ENCODE measurements at places on chromosomes 5 and 9.

DNA sequence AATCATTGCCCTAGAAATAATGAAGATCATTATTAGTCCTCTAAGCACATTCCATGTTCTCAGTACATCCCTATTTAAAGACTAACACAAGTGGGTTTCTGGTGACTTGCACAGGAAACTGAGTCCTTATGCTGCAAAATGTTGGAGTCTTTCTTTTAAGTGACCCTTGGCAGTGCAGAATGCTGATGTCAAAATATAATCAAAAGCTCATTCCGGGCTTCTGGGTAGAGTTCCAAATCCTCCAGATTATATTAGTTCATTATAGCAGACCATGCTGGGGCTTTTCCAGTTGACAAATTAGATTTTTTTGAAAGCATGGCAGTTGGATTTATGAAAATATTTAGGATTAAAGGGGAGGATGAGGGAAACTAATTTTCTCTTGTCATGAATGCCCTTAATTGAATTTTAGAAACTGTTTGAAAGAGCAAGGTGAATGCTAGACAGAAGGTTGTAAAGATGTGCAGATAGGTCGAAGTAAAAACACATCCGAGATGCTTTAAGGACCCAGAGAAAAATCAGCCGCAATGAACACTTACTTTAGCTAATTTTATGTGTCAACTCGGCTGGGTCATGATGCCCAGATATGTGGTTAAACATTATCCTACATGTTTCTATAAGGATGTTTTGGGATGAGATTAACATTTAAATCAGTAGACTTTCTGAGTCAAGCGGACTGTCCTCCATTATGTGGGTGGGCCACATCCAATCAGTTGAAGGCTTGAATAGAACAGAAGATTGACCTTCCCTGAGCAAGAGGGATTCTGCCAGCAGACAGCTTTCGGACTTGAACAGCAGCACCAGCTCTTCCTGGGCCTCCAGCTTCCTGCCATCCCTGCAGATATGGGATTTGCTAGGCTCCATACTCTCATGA, 88.7 kb downstream of the DAP start:
- no peak for DNase-seq

- DNase-seq = no peak
Observed at GRCh38 chr5:97192580-97193354, 9.7 kb upstream of the RIOK2 start.

DNA sequence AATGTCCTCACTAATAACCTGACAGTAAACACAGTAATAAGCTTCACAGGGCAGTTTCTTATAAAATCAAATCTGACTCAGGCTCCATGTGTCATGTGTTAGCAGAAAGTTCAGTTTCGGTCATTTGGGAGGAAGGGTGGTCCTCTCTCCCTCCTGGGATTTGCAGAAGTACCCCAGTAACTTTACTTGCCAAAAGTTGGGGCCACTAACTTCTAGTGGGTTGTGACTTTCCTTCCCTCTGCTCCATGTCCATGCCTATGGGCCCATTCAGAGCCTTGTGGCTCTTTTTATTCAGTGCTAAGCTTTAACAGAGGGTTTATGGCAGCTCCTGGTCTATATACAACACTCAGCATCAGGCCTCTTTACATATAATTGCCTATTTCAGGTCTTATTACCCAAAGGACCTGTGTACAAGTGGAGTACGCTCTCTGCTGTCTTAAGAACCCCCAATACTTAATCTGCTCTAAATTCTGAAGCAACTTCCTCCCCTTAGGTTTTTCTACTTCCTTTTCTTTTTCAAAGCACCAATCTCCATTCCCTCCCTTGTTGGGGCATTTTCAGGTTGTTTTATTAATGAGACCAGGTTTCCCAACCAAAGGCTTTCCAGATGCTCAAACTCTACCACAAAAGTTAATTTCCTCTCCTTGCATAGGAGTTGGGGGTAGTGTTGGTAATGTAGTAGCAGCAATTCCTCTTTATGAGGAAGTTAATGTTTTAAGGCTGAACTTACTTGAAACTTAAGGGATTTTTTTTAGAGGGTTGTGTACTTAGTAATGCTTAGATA, 107.7 kb downstream of the CCDC192 start:
- DNase-seq = no peak

DNA sequence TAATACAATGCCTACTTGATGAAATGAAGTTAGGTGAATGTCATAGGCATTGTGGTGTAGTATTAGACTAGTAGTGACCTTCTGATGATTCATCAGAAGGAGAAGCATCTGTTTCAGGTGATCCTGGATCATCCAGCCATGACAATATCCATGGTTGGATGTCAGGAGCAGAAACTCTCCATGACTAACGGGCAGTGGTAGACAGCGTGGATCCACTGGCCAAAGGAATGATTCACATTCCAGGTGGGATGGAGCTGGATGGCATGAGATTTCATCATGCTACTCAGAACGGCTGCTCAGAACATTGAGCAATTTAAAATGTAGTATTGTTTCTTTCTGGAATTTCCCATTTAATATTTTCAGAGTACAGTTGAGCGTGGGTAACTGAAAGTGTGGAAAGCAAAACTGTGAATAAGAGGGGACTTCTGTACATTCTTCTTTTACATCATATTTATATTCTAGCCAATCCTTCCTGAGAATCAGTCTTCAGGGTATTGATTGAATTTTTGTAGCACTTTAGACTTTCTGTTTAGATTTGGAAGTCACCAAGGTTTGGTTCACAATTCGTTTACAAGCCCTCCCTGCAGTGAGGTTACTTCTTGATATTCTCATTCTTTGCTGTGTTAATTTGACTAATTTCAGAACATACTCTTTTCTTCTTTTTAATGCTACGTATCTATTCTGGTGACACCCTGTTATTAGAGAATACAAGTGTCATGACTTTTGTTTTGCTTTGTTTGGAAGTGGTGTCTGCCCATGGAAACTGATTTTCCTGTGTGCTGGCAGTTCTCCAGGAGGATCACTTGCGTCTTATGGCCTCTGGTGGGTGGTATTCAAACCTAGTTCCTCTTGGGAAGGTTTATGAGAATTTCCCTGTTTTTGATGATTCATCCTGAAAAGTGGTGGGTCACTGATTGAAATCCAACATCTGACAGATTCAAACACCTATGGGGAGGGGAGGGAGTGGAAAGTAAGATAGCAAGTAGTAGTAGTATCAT, 12.2 kb upstream of the CLINT1 start:
- no peak for DNase-seq

- no peak for DNase-seq
Observed at GRCh38 chr5:66939094-66939493, 257.5 kb downstream of the CD180 start.

- no peak for DNase-seq
Observed at GRCh38 chr5:107523029-107523680, 147.6 kb downstream of the EFNA5 start.

GRCh38 chr5:109161914-109162683, 247.7 kb downstream of the PJA2 start:
- no peak for DNase-seq

DNA sequence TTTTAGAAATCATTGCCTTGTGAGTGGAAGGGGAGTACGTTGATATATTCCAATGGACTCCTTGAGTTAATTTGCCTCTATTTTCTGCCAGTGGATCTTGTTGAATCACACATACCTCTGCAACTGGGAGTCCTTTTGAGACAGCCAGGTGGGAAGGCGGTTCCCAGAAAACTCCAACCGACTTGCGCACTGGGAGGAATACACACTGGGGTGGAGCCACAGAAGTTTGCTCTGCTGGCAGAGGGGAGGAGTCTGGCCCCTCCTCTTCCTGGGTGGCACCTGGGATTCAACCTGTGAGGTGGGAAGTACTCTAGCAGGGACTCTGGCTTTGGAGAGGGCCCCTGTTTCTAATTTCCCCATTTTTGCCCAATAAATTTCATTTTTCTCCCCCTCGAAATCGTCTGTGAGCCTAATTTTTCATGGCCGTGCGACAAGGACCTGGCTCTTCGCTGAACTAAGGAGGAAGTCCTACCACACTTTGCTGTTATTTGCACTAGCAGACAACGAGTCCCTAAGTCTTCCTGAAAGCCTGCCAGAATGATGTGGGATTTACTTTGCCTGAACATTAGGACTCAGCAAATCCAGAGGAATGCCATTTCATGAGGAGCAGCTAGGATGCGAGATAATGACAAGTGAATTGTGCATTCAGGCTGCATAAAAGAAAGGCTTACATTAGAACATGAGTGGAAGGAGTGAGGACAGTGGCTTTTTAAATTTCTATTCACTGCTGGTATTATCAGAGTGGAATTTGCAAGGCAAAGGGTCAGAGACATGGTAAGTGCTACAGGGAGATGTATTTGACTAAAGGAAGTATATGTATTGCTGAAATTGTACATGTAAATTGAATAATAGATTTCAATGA, 67.2 kb downstream of the PRLR start:
- no peak for DNase-seq

DNA sequence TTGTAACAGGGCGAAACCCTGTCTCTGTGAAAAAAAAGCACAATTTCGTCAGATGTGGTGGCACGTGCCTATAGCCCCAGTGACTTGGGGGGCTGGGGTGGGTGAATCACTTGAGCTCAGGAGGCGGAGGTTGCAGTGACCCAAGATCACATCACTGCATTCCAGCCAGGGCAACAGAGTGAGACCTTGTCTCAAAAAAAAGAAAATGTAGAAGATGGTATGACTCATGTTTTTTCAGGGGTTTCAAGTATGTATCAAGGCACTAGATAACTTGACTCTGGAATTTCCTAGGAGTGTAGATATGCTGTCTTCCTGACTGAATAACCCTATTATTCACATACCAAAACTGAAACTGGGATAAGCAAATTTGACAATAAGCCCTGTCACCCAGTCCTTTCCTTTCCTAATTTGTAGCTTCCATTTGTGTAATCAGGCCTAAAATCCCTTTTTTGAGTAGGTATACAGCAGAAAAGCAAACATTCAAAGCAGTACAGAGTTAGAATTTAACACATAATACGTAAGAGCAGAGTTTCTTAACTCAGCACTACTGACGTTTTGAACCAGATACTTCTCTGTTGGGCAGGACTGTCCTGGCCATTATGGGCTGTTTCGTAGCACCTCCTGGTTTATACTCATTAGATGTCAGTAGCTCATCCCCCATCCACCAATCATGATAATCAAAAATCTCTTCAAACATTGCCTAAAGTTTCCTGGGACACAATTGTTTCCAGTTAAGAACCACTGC, 17.3 kb upstream of the ANKRD18B start:
- no peak for DNase-seq

- DNase-seq = no peak
Observed at GRCh38 chr5:59621477-59621876, 272.0 kb downstream of the PDE4D start.

DNA sequence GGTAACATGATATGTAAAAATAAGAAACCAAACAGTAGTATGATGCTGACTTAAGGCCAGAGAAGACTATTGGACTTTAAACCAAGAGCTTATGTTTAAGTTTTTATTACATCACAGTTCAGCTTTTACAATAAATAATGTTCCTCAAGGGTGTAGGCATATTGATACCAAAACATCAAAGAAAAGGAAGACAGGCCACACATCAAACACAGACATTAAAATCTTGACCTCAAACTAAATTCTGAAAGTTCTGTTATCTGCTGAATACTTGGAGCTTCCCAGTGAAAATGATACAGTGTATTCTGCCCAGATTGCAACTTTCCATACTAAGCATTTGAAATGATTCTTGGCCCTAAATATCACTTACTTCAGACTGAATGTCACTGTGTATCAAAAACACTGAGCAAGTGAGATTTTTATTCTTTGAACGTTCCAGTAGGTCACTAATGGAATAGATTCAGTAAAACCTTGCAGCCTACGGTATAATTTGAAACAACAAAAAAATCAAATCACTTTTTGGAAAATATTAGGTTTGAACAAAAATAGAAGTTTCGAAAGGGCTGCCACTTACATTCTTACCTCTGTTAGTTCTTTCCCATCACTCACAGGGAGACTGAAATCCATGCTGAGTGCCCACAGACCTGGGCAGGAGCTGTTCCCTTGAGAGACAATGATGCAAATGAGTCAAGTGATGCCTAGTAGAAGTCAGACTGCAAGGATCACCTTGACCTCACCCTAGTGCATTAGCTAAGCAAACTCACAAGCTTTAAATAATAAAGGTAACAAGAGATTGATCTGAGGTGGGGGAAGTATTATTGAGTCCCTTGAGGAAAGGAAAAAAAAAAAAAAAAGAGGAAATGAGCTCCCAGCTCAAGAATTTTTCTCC, 2.5 kb downstream of the LPAR1 start:
- DNase-seq = no peak

- DNase-seq = no peak
Observed at GRCh38 chr9:108211411-108211955, 644.3 kb downstream of the ACTL7B start.

DNA sequence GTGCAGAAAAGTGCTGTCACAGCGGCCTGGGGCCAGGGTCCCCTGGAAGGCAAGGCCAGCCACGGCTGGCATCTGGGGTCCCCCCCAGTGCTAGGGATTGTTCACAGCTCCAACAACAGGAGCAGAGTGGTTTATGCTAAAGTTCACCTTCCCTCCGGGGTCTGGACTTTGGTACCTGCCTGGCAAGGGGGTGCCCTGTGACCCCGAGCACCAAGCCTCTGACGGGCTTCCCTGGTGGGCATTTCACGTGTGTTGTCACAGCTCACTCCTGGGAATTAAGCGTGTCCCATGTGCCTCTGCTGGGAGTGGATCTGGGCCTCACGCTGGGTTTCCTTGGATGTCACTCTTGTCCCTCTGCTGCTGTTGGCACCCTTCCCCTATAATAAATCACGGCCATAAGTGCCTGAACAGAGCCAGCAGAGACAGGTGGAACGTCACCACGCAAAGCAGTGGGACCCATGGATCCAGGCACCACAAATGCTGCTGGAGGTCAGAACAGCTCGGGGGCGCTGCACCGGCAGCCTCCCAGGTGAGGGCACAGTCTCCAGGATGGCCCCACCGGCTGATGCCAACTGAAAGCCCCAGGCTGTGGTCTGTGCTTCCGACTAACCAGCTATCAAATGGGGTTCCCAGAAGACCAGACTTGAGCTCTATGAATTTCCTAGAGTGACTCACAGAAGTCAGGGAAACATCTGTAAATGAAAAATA, 17.8 kb upstream of the ZDHHC11 start:
- no peak for DNase-seq

DNA sequence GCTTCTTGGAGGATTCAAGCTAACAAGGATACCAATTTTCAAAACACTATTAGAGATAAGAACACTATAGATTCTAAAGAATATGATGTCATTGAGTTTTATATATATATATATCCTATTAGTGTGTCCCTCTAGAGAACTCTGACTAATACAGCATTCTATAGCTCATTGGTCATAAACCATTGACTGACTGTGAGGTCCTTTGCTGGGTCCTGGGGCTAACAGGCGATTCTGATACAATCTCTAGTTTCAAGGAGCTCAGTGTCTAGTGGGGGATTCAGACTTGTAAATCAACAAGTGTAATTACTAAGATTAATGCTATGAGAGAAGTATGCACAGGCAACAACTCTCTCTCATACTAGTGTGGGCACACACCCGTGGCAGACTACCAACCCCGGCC, 234.5 kb downstream of the DENND1A start:
- no peak for DNase-seq

- no peak for DNase-seq
Observed at GRCh38 chr5:126253406-126253805, 169.8 kb upstream of the GRAMD2B start.

GRCh38 chr5:138022912-138023311, 10.0 kb downstream of the FAM13B start:
- no peak for DNase-seq

- DNase-seq = no peak
Observed at GRCh38 chr5:17620627-17621026, 10.4 kb downstream of the TAF11L12 start.

GRCh38 chr5:4537489-4537888, 602.6 kb upstream of the ADAMTS16 start:
- DNase-seq = no peak

- peak; percentile 20 for DNase-seq
Observed at GRCh38 chr9:109198736-109199382, 31.8 kb upstream of the FRRS1L start.

- no peak for DNase-seq
Observed at GRCh38 chr9:31140316-31140715, 1244.1 kb upstream of the ACO1 start.

All from CD4-positive, alpha-beta T cell treated with Interleukin-17A for 4 hours (primary cell).